KBM-7 (cell line): ENCODE measurements at places on chromosomes 2 and 18.

GRCh38 chr2:236711440-236711839, 141.8 kb downstream of the ACKR3 start:
- no peak for DNase-seq

DNA sequence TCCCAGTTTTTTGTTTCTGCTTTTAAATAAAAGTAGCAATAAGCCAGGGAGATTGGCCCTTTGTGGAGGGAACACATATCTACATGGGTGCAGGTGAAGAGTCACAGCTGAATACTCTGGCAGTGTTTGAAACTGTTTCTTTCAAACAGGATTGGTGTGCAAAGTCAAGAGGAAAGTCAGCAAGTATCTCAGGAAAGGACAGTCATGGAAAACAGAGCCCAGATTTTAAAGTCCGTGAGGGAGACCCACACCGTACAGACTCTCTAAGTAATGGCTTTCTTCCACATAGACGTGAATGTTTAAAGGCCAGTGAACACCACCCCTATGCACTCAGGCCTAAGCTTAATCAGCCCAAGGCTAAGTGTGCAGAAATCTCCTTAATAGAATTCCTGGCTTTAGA, 95.3 kb downstream of the GFPT1 start:
- DNase-seq = no peak

DNA sequence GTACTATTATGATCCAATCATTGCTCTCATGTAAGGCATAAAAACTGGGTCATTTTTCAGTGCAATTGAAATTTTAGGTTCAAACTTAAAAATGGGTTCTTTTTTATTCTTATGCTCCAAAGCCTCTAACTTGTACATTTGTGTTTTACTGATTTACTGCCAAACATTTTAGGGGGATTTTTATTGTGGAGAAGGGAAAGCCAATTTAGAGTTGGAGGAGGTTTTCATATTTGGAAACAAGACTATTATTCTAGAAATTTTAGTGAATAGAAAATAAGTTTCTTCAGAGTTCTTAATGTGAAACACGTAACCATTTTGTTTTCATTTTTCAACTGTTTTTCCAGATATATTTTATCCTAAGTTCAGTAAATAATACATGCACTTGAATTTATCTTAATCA, 138.6 kb downstream of the DOCK10 start:
- DNase-seq = no peak

- no peak for DNase-seq
These were observed 281.8 kb upstream of the TCF4 start for GRCh38 chr18:55869556-55870501.

DNA sequence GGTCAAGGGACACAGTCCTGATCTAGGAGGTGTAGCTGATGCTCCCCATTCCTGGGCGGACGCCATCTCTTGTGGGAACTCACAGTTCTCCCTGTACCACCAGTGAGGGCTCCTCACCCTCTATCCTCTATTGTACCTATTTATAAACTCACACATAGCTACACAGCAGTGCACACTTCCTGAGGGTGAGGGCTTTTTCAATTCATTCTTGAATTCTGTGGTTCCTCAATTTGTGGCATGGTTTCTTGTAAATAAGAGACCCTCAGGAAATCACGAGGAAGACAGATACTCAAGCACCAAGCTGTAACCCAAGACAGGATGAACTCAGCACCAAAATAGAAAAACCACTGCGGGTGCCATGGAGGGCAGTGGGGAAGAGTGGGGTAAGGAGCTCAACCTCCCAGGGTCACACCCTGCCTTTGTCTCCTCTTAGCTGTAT, 245.9 kb upstream of the PXDN start:
- DNase-seq = peak; percentile 83

DNA sequence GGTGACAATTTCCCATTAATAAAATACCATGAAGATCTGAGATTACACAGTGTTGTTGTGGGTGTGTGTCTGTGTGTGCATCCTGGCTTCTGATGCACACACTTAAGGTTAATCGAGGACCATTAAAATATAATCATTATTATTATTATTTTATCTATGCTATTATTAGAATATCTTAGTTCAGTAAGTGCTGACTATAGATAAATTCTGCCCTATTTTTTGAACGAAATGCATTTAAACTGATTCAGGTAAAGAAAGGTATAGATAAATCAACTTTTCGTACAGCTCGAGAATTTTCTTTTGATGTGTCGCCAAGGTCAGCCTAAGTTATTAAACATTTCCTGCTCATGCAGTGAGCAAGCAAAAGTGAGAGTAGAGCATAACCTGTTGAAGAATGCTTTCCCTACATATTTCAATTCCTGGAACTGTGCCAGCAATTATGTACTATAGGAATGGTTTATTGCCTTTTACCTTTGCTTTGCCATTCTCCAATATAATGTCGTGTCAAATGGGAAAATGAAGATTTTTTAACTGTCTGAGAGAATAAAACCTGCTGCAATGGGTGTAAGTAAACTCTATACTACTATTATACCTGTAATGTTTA, 25.8 kb downstream of the KCNJ3 start:
- no peak for DNase-seq

- no peak for DNase-seq
These were observed 65.4 kb upstream of the BZW1 start for GRCh38 chr2:200746301-200746700.

DNA sequence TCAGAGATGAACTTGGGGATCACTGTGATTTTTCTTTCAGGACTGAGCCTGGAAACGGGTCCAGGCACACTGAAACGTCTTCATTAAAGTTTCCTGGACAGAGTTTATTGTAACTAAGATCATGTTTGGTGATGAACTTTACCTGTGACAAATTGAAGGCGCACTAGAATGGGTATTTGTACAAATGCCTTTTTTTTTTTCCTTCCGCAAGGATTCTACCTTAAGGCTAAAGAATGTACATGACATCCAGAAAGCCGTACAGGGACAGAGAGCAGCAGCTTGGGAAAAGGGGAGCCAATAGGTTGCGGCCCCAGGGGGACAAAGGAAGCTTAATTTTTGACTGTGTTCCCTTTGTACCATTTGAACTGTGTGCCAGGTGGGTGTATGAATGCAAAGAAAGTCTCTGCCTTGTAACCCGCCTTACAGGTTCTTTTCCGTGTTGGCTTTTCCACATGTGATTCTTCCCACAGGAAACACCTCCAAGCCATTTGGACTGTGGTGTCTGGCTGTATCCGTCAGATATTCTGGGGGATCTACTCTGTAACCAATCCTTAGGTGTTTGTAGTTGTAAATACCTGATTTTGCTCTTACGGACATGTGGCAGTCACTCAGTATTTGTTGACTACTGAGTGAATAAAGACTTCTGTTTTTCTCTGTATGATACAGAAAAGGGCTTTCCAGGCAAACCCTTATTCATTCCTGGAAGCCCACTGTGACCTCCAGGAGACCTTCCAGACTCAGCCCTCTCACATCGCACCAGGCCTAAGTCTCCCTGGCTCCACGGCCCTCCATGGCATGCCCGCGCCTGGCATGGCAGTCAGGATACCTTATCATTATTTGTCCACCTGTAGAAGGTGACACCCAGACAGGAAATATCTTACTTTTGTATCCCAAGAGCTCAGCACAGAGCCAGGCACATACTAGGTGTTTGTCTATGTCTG, 1.1 kb downstream of the LRRFIP1 start:
- DNase-seq = no peak

DNA sequence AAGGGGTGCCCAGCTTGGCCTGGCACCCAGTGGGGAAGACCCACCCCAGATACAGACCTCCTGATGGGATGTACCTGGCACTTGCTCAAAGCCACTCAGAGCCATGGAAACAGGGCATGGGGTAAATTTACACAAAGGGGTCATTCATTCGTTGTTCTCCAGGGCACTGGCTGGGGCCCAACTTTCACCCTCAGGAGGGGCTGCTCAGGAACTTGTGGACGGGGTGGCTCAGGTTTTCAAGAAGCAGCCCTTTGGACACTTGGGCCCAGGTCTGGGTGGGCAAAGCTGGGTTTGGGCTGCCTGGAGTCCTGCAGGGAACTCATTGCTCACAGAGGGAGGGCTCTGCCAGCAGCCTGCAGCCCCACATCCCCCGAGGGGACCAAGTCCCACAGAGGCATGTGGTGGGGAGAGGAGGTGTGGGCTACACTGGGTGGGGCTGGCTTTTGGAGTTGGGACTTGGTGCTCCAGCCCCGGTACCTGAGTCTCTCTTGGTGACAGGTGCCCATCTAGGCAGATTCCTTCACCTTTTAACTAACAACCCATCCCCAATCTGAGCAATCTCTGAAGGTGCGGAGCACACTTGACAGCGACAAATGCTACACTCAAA, 172.3 kb downstream of the CELF4 start:
- no peak for DNase-seq

DNA sequence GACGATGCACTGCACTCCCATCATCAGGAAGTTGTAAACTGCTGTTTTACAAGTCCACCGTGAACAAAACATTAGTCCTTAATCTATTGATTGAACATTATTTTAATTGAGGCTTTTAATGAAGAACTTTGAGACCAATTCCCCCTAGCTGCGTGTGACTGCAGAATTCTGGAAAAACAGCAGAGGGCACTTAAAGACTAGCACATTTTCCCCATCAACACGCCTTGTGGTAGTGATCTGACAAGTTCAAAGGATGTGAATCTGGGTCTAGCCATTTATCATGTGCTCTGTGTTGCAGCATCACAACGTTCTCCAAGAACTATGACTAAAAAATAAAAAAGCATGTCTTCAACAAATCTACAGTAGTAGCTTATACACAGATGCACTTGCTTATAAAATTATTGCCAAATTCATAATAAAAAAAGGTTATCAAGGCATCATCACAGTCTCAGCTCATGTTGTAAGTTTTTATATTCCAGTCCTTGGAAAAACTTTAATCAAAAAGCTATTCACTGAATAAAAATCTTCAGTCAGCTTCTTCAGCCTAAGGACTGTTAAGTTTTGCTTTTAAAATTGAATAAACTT, 35.8 kb downstream of the SKOR2 start:
- peak; percentile 60 for DNase-seq

DNA sequence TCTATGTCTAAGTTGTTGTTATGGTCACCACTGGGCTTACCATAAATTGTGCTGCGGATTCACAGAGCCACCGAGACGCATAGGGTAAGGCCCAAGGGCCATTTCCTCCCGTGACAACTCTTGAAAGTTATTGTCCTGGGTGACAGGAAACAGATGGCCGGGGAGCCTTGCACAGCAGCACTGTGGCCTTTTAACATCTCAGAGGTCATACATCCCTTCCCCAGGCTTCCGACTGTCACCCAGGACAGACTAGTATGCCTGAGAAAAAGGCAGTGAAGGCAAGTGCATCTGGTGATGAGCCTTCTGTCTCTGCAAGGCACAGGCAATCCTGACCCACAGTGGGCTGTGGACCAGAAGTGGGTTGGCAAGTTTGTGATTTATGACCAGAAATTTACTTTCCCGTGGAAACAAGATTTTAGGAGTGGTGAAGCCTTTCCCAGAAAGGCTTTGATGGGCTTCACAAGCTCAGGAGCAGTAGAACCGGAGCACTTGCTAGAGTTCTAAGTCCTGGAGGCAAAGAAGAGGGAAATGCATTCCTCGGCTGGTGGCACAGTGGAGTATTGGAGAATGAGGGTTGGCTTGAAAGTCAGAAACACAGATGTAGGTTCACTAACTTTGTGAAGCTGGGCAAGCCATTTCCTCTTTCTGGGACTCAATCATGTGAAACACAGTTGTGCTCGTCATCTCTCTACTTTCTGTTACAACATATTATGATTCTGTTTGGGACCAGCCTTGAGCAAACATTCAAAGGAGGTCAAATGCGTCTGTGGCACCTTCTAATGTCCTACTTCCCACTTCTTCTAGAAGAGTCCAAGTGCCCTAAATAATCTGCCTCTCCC, 2.0 kb upstream of the CAPN14 start:
- peak; percentile 40 for DNase-seq

GRCh38 chr2:188158337-188159100, 133.2 kb upstream of the GULP1 start:
- no peak for DNase-seq

DNA sequence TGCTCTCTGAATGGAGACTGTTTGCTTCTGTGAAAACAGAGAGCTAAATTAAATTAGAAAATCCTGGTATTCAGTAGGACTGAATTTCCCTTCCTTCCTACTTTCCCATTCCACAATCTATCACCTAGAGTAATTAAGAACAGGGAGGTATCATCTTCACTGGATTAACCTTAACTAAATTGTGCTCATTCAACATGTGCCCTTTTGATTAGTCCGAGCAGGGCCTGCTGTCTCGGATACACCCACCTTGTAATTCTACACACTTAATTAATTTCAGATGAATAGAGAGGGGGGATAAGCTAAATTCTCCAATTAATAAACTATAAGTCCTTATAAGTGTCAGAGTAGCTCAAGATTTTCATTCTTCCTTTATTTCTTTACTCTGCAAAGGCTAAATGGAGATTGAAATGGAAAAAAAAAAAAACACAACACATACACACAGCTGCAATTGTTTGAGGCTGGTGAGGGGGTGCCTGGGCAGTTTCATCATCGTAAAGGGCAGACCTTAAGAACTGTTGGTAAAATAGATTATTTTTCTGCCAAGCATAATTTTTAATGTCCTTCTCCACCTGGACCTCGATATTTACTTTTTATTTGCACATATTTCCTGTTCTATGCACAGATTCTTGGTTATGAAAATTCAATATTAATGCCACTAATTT, 157.1 kb upstream of the SIX2 start:
- no peak for DNase-seq

GRCh38 chr2:106284255-106284654, 90.2 kb upstream of the UXS1 start:
- DNase-seq = no peak

GRCh38 chr2:234625626-234626250, 128.9 kb upstream of the ARL4C start:
- DNase-seq = no peak

DNA sequence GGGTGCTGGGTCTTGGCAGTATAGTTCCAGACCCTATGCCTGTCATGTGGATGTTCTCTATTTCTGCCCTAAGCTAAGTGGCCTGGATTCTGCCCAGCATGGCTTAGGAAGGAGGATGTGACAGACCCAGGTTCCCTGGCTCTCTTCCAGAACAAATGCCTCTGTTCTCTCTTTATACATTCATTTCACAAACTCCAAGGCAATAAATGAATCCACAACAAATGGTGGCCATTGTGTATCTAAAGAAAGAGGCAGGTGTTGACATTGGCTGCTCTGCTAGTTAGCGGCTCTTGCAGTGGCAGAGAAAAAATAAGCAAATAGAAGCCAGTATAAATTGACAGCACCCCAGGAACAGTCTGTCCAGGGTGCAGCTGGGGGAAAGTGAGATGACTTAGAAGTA, 298.6 kb downstream of the SUCLG1 start:
- DNase-seq = no peak

- no peak for DNase-seq
These were observed 623.9 kb downstream of the NYAP2 start for GRCh38 chr2:226023383-226023782.

GRCh38 chr2:120405759-120406099, 59.8 kb downstream of the INHBB start:
- DNase-seq = no peak
